ENCODE measurements at places on chromosomes 12 and 14. TPM values are rescaled to one million over a fixed set of nuclear protein-coding genes. Genes with fewer than 3 reads are reported as not detected.

DNA sequence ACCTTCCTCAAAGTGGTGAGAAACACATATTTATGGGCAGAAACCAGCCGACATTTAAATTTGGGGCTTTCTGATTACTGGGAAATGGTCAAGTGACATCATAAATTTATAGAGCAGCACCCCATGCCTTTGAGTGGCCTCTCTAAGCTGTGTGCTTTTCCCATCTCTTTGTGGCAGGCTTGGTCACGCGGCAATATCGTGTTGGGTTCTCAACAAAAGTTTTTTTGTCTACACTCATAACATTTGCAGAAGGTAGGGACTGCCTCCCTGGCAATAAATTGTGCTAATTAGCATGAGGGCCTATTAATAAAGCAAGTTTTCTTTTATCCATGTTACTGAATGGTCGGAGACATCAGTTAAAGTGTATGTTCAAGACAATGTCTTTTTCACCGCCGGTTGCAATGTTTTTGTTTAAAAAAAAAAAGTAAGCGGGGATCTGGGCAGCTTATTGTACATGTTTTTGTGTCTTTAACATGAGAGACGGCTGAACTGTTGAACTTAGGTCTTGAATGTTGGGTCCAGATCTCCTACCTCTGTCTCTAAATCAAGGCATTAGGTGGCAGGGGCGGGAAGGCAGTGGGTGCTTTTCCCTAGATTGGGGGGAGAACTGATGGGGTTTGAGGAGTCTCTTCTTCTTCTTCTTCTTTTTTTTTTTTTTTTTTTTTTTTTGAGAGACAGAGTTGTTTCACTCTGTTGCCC lies 193.3 kb downstream of the PHETA1 start:
- no peak for DNase-seq

- DNase-seq = no peak
Measured at GRCh38 chr14:61527325-61528100, 167.8 kb upstream of the HIF1A start.

The ZNF891 gene
- 2.9 TPM for total RNA-seq

The VWF gene
- 404 TPM for total RNA-seq
